Left ventricle myocardium inferior (tissue), 1 donor: ENCODE measurements at places on chromosomes 1 and 21. TPM values are rescaled to one million over a fixed set of nuclear protein-coding genes. Genes with fewer than 3 reads are reported as not detected.

FCGR1A gene
- total RNA-seq = 1.2 TPM

- H3K4me3 ChIP-seq = peak overlapping the region; percentile 25
- H3K4me1 ChIP-seq = peaks cover 14% of the 10 kb centered on the region
- H3K27me3 ChIP-seq = no peaks in the 10 kb centered on the region
- H3K36me3 ChIP-seq = peaks cover 38% of the 10 kb centered on the region
Measured at GRCh38 chr21:43740497-43741156, 21.7 kb downstream of the PDXK start.

DNA sequence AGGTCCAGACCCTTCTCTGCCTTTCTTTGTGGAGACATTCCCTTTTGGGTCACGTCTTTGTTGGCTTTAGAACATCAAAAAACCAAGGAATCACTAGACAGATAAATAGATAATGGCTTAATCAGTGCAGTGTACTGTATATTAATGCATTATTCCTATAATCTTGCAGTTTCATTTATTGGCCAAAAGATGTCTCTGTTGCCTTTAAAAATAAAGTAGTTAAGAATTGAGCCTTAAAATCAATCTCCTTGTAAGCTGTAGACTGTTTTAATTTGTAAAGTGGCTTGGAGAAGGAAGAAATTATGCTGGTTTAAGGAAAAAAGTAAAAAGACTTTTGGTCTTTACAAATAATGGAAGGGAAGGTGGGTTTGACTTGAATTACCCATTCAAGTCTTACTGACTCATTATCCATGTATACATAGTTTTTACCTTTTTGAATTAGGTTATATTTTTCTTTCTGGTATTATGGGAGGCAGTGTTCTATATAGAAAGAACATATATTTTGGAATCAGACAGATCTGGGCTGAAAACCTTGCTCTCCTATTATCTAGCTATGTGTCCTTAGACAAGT lies 84.6 kb downstream of the VPS13D start:
- H3K4me1 ChIP-seq = peaks cover 35% of the 10 kb centered on the region
- H3K4me3 ChIP-seq = no peak overlapping the region
- DNase-seq = no peak
- no peaks in the 10 kb centered on the region for H3K27me3 ChIP-seq

DNA sequence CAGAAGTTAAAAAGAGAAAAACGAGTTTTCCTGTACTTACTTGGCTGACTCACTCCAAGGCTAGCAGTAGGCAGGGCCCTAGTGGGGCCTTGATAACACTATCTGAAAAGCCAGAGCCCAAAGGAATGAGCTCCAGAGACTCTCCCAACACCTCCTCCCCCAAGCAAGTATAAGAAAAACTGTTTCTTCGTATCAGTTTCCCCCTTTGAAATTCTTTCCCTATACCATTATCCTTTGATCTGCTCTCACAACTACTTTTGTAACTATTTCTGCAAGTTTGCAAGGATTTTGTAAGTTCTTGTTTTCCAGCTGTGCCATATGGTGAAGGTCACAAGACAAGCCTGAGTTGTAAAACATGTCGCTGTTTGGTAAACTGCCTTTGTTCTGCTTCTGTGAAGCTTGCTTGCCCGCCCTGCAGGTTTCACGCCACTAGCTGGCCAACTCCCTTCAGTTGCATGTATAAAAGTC lies 36.5 kb upstream of the KCNJ15 start:
- no peaks in the 10 kb centered on the region for H3K27me3 ChIP-seq
- H3K36me3 ChIP-seq = no peaks in the 10 kb centered on the region
- no peak overlapping the region for H3K4me3 ChIP-seq

DNA sequence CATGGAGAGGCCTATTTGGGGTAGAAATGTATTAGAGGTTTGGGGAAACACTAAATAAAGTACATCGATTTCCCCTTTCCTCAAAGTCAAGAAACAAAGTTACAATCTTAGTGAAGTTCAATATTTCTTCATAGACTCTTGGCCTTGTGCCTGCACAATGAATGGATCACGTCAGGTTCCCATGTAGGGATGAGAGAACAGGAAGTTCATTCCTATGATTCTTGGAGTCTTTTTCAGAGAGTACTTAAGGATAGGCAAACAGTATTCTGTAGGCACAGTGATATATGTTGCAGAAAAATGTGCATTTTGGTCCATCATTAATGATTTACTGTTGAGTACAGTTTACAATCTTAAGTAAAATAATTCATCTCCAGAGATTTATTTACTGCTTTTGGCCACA lies 275.5 kb downstream of the RGS7 start:
- H3K36me3 ChIP-seq = no peaks in the 10 kb centered on the region
- H3K4me1 ChIP-seq = no peaks in the 10 kb centered on the region
- no peaks in the 10 kb centered on the region for H3K27me3 ChIP-seq
- H3K4me3 ChIP-seq = no peak overlapping the region
- DNase-seq = no peak

DNA sequence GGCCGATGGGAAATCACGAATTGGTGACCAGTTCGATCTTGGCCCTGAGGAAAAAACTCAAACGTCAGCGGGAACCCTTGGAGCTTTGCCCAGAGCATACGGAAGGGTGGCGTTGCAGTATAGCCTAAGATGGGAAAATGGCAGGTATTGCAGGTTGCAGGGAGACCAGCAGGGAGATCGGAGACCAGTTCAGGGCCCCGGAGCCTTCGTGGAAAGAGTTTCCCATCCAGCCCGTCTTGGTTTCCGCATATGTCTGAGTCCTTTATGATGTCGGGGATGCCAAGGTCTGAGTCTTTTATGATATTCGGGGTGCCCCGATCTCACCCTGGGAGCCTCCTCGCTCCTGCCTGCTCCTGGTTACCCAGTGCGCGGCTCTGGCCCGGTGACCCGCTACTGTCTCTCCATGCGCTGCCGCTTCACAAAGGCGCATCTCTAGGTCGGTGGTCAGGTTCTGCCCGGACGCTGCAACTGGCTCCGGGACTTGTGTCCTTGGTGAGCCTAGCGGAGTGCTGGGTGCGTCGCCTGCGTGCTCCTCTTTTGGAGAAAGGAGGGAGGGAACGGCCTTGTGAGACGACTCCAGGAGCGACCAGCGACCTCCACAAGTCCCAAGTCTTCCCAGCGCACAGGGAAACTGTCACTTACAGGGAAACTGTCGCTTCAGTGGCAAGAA lies 94.2 kb downstream of the PRKAB2 start:
- H3K27ac ChIP-seq = no peak overlapping the region
- peaks cover 100% of the 10 kb centered on the region for H3K27me3 ChIP-seq
- DNase-seq = no peak
- peaks cover 30% of the 10 kb centered on the region for H3K4me1 ChIP-seq
- no peak overlapping the region for H3K4me3 ChIP-seq
- no peaks in the 10 kb centered on the region for H3K36me3 ChIP-seq

DNA sequence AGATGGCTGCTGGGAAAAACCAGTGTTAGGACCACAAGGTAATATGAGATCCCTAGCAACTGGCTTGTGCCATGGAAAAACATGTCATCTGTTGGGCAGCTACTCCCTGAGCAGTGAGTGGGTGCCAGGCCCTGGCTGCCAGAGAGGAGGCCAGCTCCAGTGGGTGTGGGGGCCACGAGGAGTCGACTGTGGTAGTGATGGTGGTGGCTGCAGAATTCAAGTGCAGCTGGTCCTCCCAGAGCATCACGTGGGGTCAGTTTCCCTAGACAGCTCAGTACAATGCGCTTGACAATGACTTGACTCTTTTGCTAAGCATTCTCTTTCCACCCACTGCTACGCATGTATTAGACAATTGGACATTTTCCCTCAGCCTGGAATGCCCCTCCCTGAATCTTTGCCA lies 14.5 kb upstream of the CDC42 start:
- H3K4me3 ChIP-seq = no peak overlapping the region
- no peaks in the 10 kb centered on the region for H3K36me3 ChIP-seq

DNA sequence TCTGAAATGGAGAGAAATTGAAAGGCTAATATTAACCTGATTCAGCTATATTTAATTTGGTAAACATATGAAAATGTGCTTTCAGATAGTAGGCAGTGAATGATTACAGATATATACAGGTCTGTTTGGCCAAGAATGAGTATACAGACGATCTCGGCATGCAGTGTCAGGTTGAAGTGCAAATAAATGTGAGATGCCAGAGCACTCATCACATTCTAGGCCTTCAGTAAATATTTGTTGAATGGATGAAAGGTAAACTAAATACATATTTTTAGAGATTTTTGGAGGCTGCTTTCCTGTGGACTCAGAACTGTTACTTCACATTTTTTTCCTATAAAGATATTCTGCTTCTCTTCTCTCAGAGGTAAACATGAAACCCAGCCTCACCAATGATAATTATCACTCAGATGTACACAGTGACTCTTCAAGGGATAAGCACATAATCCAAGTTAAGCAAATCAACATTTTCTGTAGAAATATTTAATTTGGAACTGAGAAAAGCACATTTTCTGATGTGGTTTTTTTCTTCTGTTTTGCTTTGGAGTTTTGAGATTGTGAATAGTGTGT lies 702.9 kb downstream of the BRINP3 start:
- H3K27ac ChIP-seq = no peak overlapping the region
- H3K4me3 ChIP-seq = no peak overlapping the region
- H3K27me3 ChIP-seq = no peaks in the 10 kb centered on the region

SLC35F3 gene
- not detected for total RNA-seq

DNA sequence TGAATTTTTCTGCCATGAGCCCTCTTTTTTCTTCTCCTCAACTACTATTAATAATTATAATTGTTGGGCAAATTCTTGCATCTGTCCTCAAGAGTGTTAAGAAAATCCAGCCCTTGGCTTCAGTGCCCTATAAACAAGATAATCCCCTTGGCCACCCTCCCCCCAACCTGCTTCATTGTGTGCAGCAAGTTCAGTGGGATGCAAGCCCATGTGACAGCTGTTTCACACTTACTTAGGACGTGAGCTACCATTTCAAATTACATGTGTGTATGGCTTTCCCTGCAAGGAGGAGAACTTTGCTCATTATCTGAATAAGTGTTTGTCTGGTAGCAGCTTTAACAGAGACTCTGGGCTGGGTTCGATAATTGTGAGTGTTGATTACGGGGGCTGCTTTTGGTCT lies 276.2 kb downstream of the CACNA1E start:
- H3K27me3 ChIP-seq = peaks cover 28% of the 10 kb centered on the region
- no peaks in the 10 kb centered on the region for H3K4me1 ChIP-seq
- no peaks in the 10 kb centered on the region for H3K36me3 ChIP-seq
- H3K4me3 ChIP-seq = no peak overlapping the region
- DNase-seq = no peak
- H3K27ac ChIP-seq = no peak overlapping the region

GRCh38 chr1:240247899-240248298 lies 156.2 kb downstream of the FMN2 start:
- no peak overlapping the region for H3K4me3 ChIP-seq
- no peaks in the 10 kb centered on the region for H3K27me3 ChIP-seq

PKNOX1 gene
- 9.7 TPM for total RNA-seq

TEX50 gene
- total RNA-seq = not detected

DNA sequence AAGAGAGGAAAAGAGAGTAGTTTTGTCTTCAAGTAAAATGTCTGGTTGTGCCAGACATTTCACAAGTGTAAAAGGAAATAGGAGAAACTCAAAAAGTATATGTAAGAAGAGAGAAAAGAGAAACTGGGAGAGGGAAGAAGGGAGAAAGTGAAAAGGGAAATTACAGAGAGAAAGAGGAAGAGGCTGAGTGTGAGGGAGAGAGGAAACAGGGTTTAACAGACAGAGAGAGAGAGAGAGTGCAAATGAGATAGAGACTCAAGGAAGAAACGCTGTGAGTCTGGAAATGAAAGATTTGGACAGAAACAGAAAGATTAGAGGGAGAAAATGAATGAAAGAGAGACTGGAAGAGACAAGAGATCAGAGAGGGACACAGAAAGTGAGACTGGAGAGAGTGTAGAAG lies 806.2 kb downstream of the PLA2G4A start:
- no peak for DNase-seq
- H3K27ac ChIP-seq = no peak overlapping the region
- H3K4me3 ChIP-seq = no peak overlapping the region
- H3K4me1 ChIP-seq = no peaks in the 10 kb centered on the region

PPM1J gene
- 5.4 TPM for total RNA-seq

DNA sequence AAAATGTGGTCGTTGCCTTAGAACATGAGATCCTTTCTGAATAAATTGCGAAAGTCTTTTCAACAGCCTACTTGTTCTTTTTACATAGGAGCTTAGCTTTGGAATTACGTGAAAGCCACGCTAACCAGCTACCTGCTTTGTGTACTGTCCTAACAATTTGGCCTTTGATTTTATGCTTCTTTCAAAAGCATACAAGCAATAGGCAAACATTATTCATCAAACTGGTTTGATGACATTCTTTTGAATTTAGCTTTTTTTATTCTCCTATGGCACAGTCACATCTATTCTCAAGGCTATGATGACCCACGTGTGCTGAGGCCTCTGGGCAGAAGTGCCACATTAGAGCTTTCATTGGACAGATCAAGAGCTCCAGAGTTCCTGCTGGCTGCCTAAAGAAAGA lies 178.0 kb upstream of the DPT start:
- no peak for DNase-seq
- peaks cover 14% of the 10 kb centered on the region for H3K4me1 ChIP-seq
- H3K27ac ChIP-seq = no peak overlapping the region
- no peak overlapping the region for H3K4me3 ChIP-seq
- H3K36me3 ChIP-seq = no peaks in the 10 kb centered on the region
- H3K27me3 ChIP-seq = no peaks in the 10 kb centered on the region

CLDN17 gene
- total RNA-seq = not detected

CYP2J2 gene
- 91.7 TPM for total RNA-seq

SYCP1 gene
- not detected for total RNA-seq

OR2L2 gene
- not detected for total RNA-seq

- H3K27me3 ChIP-seq = peaks cover 45% of the 10 kb centered on the region
- peaks cover 28% of the 10 kb centered on the region for H3K4me1 ChIP-seq
- H3K36me3 ChIP-seq = no peaks in the 10 kb centered on the region
- no peak overlapping the region for H3K4me3 ChIP-seq
- no peak for DNase-seq
Measured at GRCh38 chr1:40313958-40314720, 2.9 kb downstream of the COL9A2 start.

- H3K36me3 ChIP-seq = no peaks in the 10 kb centered on the region
- H3K4me3 ChIP-seq = no peak overlapping the region
- no peak for DNase-seq
- peak overlapping the region; percentile 66 for H3K27ac ChIP-seq
- H3K27me3 ChIP-seq = no peaks in the 10 kb centered on the region
Measured at GRCh38 chr1:69711190-69711930, 143.6 kb downstream of the LRRC7 start.

DNA sequence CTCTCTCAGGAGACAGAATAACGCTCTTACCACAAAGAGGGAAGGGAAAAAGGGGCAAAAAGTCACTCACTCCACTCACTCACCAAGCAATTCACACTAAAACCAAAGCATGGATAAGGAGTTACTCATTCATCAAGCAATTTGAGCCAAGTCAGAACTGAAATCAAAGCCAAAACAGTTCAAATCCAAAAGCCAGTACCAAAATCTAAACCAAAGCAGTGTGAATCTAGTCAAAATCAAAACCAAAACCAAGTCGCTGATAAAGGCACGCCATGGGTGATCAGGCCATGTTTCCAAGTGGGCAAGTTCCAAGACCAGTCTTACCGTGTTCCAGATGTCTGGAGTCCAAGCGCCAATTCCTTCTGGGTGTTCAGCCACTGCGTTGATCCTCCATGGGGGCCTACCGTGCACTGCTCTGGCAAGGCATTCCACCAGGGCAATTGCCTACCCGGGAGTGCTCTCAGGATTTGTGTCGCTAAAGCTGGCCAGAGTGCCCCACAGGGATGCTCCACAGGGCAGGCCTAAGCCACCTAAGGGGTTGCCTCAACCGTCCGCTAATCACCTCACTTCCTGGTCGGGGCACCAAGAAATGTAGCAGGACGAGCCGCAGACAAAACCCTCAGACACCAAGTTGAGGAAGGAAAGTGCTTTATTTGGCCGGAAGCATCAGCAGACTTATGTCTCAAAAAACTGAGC lies 142.3 kb downstream of the TRIM33 start:
- H3K36me3 ChIP-seq = no peaks in the 10 kb centered on the region
- H3K27me3 ChIP-seq = no peaks in the 10 kb centered on the region
- H3K27ac ChIP-seq = no peak overlapping the region
- H3K4me1 ChIP-seq = no peaks in the 10 kb centered on the region
- DNase-seq = no peak
- H3K4me3 ChIP-seq = no peak overlapping the region
